ENCODE measurements at places on chromosomes 7 and 10.

DNA sequence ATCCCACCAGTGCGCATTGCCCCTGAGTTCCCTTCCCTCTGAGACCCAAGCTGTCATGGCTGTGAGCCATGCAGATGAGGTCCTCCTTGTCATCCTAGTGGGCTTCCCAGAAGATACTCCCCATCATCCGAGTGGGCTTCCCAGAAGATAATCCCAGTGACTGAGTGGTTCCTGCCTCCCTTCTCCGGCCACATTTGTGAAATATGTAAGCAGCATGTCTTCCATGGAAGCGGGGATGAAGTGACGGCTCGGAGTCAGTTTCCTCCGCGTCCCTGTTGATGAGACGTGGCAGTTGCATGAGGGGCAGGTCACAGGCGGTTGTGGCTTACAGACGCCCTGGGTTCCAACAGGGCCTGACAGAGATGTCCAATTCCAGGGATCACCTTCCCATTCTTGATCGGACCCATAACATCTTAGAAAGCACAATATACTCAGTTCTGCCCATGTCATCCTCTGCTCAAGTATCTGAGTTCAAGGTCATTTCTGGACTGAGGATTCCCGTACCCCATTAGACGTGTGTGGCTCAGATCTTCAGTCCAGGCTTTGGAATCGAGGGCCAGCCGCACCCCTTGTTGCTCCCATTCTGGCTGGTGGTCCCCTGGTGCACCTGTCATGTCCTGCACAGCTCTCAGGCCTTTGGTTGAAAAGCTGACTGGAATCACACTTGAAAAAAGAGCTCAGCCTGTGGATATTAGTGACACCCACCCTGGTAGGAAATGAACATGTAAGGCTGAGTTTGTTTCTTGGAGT is 166.9 kb downstream of the PTPRN2 start:
- H3K4me3 ChIP-seq: no peak overlapping the region
- H3K27me3 ChIP-seq: no peaks in the 10 kb centered on the region
- DNase-seq: no peak
- H3K4me1 ChIP-seq: no peaks in the 10 kb centered on the region

DNA sequence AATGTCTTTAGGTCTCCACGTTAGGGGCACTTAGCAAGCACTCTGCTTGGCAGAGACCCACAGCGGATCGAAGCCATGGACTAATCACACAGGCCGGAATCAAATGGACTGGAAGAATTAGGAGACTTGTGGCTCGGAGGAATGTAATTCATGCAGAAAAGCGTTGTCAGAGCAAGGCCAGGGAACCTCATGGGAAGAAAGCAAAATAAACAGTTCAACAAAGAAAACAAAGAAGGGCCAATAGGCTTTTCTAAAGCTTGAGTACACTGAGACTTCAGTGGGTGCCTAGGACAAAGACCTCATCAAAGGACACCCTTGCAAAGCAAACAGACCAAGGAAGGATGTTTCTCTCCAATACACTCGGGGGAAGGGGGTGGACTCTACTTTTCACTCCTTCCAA is 171.1 kb downstream of the GLI3 start:
- H3K36me3 ChIP-seq: no peaks in the 10 kb centered on the region
- DNase-seq: no peak
- H3K4me1 ChIP-seq: no peaks in the 10 kb centered on the region
- H3K27ac ChIP-seq: no peak overlapping the region

DNA sequence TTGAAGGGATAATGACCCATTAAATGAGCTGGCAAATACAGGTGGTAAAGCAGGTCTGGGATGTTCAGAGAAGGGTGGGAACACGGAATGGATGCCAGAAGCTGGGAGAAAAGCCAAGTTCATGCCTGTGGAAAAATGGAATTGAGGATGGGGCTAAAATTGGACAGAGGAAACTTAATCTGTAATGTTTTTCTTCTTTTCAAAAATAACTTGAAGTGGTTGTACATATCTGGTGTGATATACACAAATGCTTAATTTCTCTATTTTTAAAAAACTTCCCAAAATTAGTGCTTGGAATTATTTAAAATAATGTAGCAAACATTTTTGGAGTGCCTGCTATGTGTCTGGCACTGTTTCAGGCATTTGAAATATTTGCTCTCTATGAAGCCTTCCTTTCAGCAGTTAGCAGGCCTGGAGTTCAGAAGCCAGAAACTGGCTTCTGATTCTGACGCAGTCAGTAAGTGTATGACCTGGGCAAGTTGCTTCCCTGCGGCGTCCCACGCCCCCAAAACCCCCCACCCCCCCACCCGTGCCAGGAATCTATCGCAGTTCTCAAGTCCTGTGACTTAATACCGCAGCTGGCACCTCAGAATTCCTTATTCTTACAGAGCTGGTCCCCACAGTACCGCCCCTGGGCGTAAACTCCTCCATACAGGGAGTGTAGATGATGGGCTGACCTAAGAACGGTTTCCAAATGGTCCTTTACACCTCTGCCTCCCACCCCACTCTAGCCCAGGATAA is 828 bp upstream of the MALSU1 start:
- peak overlapping the region; percentile 88 for H3K4me3 ChIP-seq
- peak overlapping the region; percentile 98 for H3K27ac ChIP-seq
- peaks cover 13% of the 10 kb centered on the region for H3K36me3 ChIP-seq

DNA sequence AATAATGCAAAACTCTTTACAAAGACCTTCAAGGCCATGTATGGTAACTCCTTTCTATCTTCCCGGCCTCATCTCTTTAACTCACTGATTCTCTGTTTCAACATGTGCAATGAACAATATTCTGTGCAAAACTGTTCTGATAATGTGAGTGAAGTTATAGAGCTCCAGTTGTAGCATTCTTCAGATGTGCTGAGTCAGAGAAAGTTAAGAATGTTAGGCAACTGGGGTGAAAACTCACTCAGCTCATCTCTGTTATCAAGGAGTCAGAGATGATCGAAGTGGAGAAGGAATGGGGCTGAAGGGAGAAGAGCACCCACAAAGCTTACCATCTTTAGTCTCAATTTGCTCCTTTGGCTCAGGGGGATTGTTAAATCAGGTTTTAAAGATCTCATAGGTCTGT is 344.7 kb upstream of the NPSR1 start:
- no peak overlapping the region for H3K27ac ChIP-seq
- no peak overlapping the region for H3K4me3 ChIP-seq
- H3K4me1 ChIP-seq: no peaks in the 10 kb centered on the region
- no peaks in the 10 kb centered on the region for H3K27me3 ChIP-seq
- no peak for DNase-seq

DNA sequence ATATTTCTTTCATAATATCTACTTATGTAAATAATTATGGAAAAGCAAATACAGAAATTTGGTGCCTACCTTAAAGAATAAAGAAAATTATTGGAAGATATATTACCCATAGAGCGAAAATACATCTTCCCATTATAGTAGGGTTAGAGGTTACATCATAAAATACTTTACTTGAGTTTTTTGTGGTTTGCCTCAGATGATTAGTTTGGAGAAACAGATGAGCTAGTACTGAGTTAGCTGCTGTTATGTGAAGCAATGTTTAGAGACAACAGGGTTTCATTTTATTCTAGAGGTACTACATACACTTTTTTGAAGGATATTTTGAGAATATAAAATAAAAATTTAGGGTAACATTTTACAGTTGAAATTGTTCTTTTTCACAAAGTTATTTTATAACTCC is 2.9 kb upstream of the MLLT10 start:
- no peak overlapping the region for H3K27ac ChIP-seq
- no peak for DNase-seq
- no peaks in the 10 kb centered on the region for H3K36me3 ChIP-seq
- no peaks in the 10 kb centered on the region for H3K27me3 ChIP-seq
- H3K4me3 ChIP-seq: no peak overlapping the region
- H3K4me1 ChIP-seq: peaks cover 18% of the 10 kb centered on the region
